ENCODE measurements at places on chromosomes 12 and 14. TPM values are rescaled to one million over a fixed set of nuclear protein-coding genes. Genes with fewer than 3 reads are reported as not detected.

Gene EFS
- not detected for total RNA-seq

Gene TAS2R14
- total RNA-seq = 1.4 TPM

Gene CFAP54
- total RNA-seq = 0.64 TPM

Gene KLRC2
- not detected for total RNA-seq

Gene ITGB7
- total RNA-seq = 0.98 TPM

Gene TAS2R9
- not detected for total RNA-seq

Gene PCNX4
- 60.0 TPM for total RNA-seq

Gene PLEKHG7
- total RNA-seq = not detected

Gene WNT5B
- total RNA-seq = 36.9 TPM

Gene ASIC1
- 13.5 TPM for total RNA-seq

Gene SLCO1C1
- not detected for total RNA-seq

Gene PRB2
- total RNA-seq = not detected

Gene KLRC3
- total RNA-seq = 0.74 TPM

DNA sequence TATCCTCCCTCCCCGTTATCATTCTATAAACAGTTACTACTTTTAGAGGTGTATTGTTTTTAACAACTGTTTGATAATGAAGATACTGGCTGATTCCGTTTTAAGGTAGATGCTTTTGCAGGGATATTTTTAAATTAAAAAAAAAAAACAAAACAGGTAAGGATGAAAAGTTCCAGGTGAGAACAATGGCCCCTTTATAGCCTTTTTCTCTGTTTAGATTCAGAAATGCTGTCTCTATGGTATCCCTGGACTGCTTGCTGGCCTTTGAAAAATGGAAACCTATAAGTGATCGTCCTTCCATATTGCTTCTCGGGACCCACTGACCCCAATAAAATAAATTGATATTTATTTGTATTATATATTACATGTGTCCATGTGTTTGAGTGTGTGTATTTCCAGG lies 23.2 kb upstream of the ANO6 start:
- DNase-seq = no peak

DNA sequence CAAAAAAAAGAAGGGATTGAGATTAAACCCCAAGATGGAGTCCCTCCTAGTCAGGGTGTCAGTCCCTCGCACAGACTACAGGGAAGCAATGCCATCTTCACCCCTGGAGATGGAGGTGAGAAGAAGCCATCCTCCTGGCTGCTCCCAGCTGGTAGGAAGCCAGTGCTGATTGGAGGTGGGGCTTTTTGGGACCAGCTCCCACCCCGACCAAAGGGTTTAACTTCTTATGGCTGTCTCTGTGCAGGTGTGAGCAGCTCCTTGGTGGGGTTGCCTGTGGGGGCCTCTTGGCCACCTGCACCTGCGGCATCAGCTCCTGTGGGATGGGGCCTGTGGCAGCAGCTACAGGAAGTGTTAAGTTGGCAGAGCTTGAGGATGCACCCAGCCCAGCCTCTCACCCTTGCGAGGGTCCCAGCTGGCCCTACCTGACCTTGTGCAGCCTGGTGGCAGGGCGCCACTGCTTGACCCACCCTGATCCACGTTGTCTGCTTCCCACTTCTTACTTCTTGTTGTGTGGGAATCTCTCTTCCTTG lies 3.8 kb upstream of the KRT86 start:
- DNase-seq = no peak

- DNase-seq = no peak
Observed at GRCh38 chr14:105340821-105341733, 26.5 kb downstream of the PACS2 start.

DNA sequence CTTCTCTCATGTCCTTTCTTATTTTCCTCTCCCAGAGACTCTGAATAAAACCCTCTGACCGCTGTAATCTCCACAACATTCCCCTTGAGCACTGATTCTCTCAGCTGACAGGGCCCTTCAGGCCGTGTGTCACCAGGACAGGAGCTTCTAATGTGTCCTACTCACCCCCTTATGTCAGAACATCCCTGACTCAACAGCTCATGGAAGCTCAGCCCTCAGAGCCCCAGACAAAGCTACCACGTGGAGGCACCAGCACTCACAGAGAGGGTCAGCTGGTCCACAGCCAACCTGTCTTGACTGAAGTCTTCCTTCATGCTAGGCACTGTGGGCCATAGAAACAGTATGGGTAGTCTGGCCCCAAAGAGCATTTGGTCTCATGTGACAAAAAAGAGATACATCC lies 49.8 kb downstream of the SMUG1 start:
- no peak for DNase-seq

GRCh38 chr14:68541178-68541896 lies 251.5 kb downstream of the ZFP36L1 start:
- DNase-seq = no peak

- DNase-seq = no peak
Observed at GRCh38 chr14:20934148-20934762, 21.0 kb upstream of the RNASE2 start.

GRCh38 chr14:100629696-100630095 lies 42.5 kb upstream of the BEGAIN start:
- no peak for DNase-seq

GRCh38 chr12:31736472-31736871 lies 7.7 kb upstream of the AMN1 start:
- no peak for DNase-seq

- DNase-seq = no peak
Observed at GRCh38 chr14:66401449-66402095, 84.6 kb upstream of the CCDC196 start.

DNA sequence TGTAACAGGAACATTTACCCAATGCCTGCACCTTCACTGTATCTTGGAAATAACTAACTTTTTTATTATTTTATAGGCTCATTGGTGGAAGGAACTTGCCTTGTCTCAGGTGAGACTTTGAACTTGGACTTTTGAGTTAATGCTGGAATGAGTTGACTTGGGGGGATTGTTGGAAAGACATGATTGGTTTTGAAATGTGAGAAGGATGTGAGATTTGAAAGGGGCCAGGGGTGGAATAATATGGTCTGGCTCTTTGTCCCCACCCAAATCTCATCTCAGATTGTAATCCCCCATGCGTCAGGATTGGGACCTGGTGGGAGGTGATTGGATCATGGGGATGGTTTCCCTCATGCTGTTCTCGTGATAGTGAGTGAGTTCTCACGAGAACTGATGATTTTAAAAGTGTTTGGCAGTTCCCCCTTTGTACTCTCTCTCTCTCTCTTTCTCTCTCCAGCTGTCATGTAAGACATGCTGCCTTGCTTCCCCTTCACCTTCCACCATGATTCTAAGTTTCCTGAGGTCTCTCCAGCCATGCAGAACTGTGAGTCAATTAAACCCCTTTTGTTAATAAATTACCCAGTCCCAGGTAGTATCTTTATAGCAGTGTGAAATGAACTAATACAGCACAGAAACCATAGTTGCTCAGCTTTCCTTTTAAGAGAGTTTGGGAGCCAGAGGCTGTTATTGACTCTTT lies 244.1 kb downstream of the BTG1 start:
- DNase-seq = no peak

- no peak for DNase-seq
Observed at GRCh38 chr12:57993030-57993429, 51.7 kb downstream of the ATP23 start.

DNA sequence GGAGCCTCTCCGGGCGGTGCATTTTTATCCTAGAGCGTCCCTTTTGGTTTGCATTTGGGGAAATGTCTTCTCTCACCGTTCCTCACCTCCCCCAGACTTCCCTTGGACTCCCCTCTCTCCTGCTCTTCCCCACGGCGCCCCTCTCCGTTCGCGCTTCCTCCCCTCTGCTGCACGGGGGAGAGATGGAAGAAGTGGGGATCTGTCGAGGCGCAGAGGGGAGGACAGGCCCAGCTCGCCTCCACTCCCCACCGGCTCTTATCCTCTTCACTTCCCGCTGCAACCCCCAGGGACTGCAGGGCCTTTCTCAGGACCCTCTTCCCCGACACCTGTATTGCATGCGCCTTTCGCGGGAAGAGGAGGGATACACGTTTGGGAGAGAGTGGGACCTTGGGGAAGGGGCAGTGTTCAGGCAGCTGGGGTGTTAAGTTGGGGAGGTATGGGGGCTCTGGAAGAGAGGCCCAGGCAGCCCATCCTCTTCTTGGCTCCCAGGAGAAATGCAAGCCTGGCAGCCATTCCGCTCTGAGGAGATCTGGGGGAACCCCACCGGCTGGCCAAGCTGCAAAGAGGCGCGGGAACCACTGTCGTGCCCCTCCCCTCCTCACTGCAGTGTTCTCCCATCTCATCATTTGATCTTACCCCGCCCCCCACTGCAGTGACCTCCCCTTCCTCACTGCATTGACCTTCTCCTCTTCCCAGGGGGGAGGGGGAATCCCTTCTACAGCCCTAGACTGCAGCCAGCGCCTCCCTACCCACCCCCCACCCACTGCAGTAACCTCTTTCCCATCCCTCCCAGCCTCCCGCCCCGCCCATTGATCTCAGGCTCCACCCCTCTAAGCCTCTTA lies 788 bp downstream of the ENO2 start:
- DNase-seq = no peak

DNA sequence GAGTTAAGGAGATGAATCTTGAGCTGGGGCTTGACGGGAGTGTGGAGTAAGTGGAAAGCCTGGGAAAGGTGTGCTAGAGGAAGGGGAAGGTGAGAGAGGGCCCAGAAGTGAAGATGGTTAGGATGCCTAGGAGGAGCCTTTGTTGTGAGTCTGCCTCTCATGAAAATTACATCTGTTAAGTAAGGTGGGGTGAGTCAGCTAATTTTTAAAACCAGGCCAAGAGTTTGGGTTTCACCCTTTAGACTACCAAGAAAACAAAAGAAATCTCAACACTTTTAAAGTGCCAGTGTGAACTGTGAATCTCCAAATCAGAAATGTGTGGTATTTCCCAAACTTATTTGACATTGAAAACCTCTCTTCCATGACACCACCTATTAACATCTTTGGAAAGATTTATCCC lies 185.2 kb downstream of the CRADD start:
- no peak for DNase-seq

DNA sequence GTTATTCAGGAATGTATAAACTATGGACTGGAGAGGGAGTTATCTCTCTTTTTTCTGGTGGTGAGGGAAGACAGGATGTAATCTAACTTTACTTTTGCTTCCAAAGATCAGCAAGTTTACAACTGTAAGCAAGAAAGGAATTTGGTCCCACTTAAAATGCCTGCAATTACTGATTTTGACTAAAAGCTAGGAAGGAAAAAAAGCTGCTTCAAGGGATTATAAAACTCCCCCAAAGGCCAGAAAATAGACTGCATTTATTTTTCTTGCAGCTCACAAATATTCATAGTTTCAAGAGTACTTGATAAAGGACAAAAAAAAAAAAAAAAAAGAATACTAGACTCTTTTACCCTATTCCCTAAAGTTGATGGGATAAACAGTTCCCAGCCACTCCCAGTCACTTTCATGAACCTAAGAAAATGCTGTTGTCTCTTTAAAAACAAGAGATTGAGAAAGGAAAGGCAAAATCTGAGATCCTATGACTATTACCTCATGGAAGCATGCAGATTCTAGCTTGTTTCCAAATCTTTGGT lies 128.7 kb upstream of the BMP4 start:
- DNase-seq = no peak

GRCh38 chr12:110269622-110270124 lies 11.4 kb upstream of the ATP2A2 start:
- no peak for DNase-seq

DNA sequence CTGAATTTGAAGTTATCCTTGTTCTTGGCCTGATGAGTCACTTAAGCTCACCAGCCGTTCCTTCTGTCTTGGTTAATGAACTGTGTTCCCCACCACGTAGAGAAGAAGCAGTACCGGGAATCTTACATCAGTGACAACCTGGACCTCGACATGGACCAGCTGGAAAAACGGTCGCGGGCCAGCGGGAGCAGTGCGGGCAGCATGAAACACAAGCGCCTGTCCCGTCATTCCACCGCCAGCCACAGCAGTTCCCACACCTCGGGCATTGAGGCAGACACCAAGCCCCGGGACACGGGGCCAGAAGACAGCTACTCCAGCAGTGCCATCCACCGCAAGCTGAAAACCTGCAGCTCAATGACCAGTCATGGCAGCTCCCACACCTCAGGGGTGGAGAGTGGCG lies 68.2 kb downstream of the FRMD6 start:
- DNase-seq = no peak

DNA sequence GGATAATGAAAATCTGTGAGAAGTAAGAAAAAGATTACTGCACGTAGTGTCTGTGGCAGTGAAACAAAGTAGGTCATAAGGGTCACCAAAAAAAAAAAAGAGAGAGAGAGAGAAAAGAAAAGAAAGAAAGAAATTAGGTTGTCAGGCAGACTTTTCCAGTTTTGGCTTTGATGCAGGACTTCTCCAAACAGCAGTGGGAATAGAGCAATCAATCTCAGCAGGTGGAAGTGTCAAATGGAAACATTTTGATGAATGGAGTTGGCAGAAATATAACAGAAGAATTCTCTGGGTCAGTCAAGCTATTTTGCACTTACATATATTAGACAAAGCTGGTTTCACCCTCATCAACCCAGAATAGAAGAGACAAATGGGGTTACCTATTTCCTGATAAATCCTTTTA lies 745.8 kb downstream of the SLC6A15 start:
- DNase-seq = no peak

GRCh38 chr12:83474369-83474768 lies 787.7 kb downstream of the TMTC2 start:
- no peak for DNase-seq

DNA sequence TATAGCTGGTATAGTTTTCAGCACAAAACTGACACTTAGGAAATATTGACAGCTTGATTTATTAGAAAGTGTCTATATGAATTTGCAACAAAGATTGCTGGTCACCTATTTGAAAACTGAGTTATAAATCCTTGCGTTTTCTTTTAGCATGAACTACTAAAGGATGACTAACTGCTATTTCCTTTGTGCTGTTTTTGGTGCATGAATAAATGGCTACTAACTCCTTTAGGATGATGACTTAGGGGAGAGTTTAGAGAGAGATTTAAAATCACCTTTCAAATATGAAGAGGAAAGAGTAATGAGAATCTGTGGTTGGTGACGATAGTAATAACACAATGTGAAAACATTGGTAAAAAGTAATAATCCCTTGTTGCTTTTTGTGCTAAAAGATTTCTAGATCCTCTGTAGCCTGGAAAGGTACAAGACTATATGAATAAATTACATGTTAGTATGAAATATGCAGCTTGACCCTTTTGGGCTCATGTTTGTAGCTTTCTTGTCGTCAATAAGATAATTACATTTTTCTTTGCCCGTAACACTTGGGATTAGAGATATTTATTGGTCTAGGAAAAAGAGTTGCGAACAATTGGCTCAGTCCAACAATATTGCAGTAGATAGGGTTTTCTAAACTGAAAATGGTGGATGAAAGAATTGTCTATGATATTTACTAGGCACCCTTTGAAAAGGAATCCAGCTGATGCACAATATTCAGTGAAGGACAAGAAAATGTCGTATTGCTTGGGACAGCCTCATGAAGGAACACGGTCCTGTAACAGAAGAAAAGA lies 453.0 kb downstream of the ADAMTS20 start:
- DNase-seq = no peak

DNA sequence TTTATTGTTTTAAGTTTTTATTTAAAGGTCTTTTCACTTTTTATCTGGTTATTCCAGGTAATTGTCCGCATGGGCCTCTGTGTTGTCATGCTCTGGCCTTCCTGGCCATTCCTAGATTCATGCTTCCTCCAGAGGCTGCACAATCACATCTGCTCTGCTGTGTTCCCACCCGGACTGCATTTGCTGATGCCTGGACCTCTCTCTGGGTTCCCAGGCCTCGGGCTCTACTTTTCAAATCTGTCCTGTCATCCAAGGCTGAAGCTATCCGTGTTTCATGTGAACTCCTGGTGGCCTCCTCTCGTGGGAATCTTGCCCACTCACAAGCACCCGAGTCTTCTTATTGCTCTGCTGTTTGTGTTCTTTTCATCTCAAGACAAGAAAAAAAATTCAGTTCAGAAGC lies 16.1 kb upstream of the VDR start:
- no peak for DNase-seq
